ENCODE measurements at places on chromosomes 1 and 21. TPM values are rescaled to one million over a fixed set of nuclear protein-coding genes. Genes with fewer than 3 reads are reported as not detected.

The AQP10 gene
- total RNA-seq = not detected

The ENO1 gene
- 242 TPM for total RNA-seq

The CHAF1B gene
- 0.84 TPM for total RNA-seq

The LCE1B gene
- total RNA-seq = not detected

Measured in left cardiac atrium (tissue), 4 donors.